ENCODE measurements at places on chromosomes 2 and 18.

DNA sequence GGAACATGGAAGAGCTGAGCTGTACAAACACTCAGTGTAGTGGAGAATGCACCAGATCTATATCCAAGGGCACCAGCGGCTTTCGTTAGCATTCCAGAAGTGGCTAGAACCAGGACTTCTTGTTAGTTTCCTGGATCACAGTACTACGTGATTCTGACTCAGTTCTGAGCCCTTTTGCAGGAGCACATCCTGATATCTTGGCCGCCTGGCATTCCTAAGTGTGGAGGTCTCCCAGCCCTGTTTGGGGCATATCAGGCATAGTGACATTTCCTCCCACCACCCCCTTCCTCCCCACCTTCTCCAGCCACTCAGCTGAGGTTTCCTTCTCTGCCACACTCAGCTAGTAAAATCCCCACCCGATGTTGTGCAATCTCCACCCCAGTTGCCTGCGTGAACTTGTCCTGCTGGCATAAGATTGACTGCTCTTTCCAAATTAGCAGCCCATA is 63.4 kb downstream of the BMP10 start:
- DNase-seq: no peak

- DNase-seq: no peak
Observed at GRCh38 chr18:24396082-24396633, 1.5 kb downstream of the OSBPL1A start.

- DNase-seq: no peak
Observed at GRCh38 chr2:71156573-71156972, 26.1 kb downstream of the MPHOSPH10 start.

DNA sequence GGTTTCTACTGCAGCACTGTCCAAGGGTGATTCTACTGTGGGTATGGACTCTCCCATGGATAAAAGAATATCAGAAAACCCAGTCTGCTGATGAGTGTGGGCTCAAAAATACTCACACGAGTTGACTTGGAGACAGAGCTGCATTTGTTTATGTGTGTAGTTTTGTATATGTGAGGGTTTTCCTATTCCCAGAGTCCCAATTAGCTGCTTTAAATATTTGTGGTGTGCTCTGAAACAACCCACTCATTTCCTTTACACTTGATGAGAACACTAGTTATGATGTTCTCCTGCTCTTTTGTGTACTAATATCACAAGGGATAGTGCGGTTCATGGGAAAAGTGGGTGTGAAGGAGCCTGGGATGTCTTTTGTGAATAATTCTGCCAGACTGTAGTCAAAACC is 337.3 kb downstream of the PLCL1 start:
- no peak for DNase-seq

- peak; percentile 26 for DNase-seq
Observed at GRCh38 chr2:29309090-29310029, 194.1 kb downstream of the CLIP4 start.

DNA sequence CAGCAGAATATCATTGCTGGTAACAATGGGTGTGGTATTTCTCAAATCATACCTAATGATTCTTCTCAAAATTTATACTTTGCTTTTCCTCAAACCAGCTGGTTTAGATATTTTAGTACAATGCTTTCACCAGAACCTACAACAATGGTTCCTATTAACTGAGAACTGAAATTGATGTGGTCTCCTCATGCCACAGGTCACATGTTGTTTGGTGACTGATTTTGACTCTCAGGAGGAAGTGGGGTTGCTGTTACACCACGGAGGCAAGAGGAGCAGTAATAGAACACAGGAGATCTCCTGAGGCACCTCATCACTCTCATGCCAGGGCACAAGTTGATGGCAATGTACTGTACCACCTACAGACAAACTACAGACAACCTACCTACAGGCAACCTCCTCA is 3.0 kb upstream of the CEP68 start:
- no peak for DNase-seq
